D341Med (cell line): ENCODE measurements at places on chromosomes 3 and 15.

DNA sequence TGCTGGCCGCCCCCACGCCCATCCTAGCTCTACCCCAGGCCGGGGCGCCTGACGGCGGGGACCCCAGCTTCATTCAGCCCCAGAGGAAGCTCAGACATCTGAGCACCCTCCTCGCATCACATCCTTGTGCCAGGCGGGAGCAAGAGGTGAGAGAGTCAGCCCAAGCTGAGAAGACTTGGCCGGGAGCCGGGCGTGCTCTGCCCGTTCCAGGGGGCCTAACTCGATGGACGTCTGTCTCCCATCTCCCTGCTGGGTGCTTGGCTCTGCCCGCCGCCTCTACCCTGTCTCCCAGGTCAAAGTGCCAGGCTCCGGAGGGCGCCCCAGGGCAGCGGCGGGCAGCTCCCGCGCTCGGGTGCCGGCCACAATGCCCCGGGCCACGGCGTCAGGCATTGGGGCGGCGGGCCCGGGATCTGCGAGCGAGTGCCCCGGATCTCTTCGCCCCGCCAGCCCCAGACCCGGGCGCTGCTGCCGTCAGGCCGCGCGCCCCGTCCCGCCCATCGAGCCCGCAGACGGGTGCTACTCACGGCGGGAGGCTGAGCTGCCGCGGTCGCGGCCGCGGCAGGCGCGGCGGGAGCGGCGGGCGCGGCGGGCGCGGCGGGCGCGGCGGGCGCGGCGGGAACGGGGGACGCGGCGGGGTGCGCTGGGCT lies 388 bp downstream of the DAPK2 start:
- no peak for DNase-seq

GRCh38 chr15:27042646-27043045 lies 71.7 kb downstream of the GABRG3 start:
- DNase-seq, result no peak

DNA sequence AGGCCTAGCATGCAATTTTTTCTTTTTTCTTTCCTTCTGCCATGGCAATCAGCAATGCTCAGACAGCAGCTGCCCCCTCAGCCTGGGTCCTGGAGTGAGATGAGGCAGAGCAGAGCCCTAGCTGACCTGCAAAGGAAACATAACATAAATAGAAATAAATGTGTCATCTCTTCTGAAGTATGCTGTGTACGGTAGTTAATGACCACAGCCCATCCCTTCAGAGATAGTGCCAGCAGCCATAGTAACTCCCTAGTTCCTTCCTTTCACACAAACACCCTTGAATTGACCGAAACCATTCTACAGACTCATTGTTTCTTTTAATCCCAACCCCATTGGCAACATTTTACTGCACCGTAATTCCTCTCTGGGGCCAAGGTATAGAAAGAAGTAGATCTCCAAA lies 8.4 kb upstream of the CD47 start:
- no peak for DNase-seq

- no peak for DNase-seq
Observed at GRCh38 chr15:61474796-61475195, 245.7 kb upstream of the RORA start.
